ENCODE measurements at places on chromosomes 6 and 20.

- DNase-seq: no peak
Measured at GRCh38 chr6:148416330-148416965, 73.8 kb downstream of the SASH1 start.

DNA sequence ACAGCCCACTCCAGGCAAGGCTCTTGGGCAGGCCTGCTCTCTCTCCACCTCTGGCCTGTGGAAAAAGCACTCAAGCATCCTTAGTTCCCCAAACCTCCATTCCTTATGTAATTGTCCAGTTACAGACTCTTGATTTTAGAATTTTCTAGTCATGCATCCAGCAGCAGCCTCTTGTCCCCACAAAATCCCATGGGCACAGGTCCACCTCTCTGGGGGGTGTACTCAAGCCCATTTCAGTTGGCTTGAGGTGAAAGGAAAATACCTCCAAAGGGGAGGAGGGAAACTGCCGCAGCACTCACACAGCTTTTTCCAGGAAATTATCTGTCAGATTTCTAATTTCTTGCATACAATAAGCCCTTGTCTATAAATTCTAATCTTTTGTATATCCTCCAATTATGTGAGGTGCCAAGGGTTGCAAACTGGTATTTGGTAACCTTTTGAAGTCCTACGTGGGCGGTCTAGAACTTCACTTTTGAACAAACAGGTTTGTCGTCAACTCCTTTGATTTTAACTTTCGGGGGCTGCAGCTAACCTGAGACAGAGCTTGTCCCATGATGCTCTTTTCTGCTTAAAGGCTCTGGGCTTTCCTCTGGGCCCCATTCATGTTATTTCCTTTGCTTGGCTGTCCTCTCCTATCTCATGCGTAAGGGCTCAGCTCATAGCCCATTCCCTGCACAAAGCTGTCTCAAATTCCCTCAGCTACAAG is 104.7 kb upstream of the CEP85L start:
- no peak for DNase-seq

- no peak for DNase-seq
Measured at GRCh38 chr6:67802771-67803170, 832.3 kb upstream of the ADGRB3 start.

DNA sequence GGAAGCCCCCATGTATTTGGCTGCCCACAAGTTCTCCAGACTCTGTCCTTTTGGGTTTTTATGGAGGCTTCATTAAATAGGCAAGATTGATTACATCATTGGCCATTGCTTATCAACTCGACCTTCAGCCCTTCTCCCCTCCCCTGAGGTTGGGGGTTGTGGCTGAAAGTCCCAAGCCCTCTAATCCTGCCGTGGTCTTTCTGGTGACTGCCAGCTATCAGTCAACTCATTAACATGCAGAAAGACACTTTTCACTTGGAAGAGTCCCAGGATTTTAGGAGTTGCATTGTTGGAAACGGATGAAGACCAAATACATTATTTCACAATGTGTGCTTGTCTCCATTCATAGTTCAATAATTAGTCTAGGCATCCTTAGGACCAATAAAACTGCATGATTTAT is 9.5 kb downstream of the CDC5L start:
- DNase-seq: no peak

DNA sequence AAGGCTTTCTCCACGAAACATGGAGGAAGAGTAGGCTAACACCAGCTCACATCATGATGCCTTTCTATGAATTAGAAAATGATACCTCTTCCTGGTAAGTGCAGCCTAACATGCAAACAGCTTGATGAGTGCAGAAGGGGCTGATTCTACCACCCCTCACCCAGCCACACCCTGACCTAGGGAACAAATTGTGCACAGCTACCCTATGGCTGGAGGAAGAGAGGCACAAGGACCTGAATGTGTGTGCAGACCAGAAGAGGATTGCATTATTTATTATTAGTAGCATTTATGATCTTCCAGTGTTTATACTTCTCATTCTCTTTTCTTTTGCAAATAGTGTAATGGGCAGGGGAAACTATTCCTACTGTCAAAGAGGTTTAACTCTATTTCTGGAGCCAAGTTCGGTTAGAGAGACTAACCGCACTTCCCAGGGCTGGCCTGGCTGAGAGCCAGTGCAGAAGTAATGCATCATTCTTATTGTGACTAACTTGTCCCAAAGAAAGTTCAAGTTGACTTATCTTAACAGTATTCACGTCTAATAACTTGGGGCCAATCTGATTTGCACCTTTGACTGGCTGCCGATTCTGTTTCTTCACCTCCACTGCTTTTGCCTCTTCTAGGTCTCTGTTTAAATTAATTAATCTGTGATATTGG is 237.5 kb downstream of the CD83 start:
- DNase-seq: no peak

DNA sequence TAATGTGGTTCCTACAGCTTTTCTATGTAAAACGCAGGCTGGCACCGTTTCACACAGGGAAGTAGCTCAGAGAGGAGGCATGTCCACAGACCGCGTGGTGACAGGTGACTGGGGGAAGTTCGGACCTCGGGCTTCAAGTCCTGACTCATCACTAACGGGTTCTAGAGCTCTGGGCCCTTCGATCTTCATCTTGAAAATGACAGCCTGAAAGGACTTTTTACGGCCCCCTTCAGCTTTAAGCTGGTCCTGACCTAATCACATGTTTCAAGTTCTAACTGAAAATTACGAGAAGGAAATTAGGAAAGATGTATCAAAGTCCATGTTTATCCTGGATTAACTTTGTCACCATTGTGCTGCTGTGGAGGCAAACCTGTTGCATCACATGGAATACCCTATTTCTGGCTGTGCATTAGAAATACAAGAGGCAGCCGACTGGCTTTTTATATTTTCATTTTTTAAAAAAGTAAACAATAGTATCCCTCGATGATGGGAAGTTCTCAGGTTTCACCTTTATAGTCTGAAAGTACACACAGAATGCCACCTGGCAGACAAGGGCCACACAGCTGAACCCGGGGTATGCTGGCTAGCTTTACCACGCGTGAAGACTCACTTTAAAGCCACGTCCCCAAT is 2.0 kb downstream of the MAN1A1 start:
- peak; percentile 85 for DNase-seq

- no peak for DNase-seq
Measured at GRCh38 chr6:35057449-35058357, 83.4 kb downstream of the TCP11 start.

GRCh38 chr6:106939848-106940247 is 34.7 kb downstream of the CD24 start:
- no peak for DNase-seq

All from hematopoietic multipotent progenitor cell treated with erythropoietin and hydrocortisone succinate and interleukin-3 and kit ligand, for 17 days (in vitro differentiated cells).